Germinal center (tissue), 1 donor: ENCODE measurements at places on chromosomes 1 and 21.

GRCh38 chr1:239833723-239834122 lies 258.0 kb upstream of the FMN2 start:
- no peak for DNase-seq

GRCh38 chr1:225845571-225846259 lies 35.8 kb downstream of the EPHX1 start:
- DNase-seq, result peak; percentile 22

- no peak for DNase-seq
Observed at GRCh38 chr1:221575605-221576004, 166.3 kb downstream of the DUSP10 start.

DNA sequence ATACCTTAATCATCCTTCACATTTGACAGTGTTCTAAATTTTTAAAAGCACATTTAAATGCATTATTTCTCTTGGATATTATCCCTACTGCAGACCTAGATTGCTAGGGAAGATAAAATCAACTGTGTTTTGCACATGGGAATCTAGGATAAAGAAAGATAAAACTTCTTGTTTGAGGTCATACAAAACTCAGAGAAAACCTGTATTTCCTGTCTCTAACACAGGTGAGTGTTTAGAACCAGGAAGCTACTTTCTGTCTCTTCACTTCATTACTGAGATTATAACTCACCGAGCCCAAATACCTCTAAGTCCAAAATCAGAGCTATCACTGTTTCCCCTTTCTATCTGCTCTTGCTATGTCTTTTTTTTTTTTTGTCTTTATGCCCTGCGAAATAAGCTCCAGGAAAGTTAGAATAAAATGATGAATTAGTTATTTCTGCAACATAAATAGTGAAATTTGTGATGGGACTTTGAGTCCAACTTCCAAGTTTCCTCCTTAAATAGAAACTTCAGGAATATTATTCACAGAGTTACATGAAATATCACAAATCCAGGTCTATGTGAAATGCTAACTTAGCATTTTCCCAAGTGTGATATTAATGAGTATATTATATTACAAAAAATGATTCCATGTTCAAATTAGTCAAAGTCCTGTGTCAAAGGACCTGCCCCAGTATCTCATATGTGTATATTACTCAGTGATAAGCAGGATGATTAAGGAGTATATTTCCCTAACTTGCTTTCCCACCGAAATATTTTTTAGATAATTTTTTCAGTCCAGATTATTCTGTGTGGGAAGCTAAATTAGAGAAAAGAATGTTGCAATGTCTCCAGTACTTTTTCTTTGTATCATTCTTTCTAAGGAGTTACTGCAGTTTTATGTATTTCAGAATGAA lies 226.4 kb downstream of the PLA2G4A start:
- DNase-seq, result no peak

DNA sequence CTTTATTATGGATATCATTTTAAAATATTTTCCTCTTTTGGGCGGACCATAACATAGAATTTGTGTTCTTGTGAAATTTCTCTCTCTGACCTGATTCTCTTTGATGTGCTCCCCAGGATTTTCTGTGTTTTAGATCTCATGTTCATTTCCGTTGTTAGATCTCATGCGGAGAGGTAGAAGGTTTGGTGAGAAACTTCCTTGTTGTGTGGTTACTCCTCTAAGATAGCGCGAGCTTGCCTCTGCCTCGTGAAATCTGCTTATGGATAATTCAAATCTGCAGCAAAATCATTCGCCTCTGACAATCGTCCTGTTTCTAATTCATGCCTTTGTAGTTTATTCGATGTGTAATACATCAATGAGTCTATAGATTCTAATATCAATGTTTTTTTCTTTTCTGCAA lies 580.4 kb downstream of the USP25 start:
- no peak for DNase-seq

- no peak for DNase-seq
Observed at GRCh38 chr1:53936430-53936829, 9.1 kb downstream of the IFT25 start.

- DNase-seq, result no peak
Observed at GRCh38 chr21:36551731-36552433, 72.0 kb upstream of the CLDN14 start.

- DNase-seq, result no peak
Observed at GRCh38 chr1:204286315-204286714, 72.5 kb upstream of the GOLT1A start.

GRCh38 chr1:215290018-215290417 lies 207.5 kb downstream of the KCNK2 start:
- no peak for DNase-seq
